NCI-H1105 (cell line): ENCODE measurements at places on chromosomes 4 and X.

- no peak for DNase-seq
These were observed 8.6 kb downstream of the GALNT7 start for GRCh38 chr4:173177232-173177631.

DNA sequence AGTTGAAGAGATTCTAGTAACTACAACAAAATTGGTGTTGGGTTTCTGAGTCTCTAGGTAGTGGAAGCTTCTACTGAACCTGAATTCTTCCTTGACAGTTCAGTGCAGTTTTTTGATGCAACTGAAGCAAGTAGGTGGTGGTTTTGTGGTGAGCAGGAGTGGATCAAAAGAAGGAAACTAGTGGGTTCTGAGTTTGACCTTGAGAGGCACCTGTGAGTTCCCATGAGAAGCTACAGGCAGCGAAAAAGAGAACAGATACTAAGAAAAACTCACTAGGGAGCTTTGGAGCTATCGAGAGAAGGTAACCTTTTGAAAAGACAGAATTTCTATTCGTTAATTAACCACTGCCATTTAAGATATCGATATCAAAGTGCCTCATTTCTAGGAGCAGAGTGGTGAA is 145.2 kb downstream of the PDHA2 start:
- no peak for DNase-seq

DNA sequence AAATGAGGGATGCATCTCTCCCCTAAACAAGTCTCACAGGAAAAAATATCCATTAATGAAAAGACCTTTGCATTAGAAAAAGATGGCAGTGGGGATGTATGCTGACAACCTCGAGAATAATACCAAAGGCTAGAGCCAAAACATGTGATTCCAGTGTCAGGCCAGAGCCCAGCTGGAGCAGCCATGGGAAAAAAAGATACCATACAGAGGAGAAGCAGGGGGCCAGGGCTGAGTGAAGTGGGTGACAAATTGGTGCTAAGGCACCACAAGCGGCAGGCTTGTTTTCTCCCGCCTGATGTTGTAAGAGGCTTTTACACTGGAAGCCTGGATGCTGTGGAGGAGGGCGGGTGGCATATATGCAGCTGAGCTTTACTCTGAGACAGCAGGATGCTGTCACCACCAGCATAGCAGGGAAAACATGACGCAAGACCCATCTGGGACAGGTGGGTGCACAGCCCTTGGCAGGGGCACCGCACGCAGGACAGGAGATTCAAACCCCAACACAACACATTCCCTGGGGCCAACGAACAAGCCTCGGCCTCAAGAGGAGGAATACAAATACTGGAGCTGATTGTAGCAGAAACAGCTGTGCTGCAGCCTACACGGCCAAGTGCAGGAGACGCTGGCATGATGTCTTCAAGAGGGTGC is 91.9 kb downstream of the TSPAN5 start:
- DNase-seq: no peak

- no peak for DNase-seq
These were observed 221.2 kb upstream of the MID1 start for GRCh38 chrX:10841579-10841978.

DNA sequence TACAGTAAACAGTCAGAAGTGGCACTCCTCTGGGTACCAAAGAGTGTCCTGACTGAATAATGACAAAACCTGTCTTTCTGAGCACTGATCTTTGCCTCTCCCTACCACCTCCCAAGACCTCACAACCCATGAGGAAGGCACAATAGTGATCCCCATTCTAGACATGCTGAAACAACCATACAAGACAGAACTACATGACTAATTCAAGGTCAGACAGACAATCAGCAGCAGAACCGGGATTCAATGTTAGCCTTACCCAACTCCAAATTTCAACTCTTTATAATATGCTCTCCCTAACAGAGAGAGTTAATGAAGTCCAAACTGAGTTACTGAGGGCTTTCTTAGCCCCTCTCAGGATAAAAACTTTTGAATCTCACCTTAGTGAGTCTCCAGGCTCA is 71.0 kb downstream of the IRF2 start:
- DNase-seq: no peak

DNA sequence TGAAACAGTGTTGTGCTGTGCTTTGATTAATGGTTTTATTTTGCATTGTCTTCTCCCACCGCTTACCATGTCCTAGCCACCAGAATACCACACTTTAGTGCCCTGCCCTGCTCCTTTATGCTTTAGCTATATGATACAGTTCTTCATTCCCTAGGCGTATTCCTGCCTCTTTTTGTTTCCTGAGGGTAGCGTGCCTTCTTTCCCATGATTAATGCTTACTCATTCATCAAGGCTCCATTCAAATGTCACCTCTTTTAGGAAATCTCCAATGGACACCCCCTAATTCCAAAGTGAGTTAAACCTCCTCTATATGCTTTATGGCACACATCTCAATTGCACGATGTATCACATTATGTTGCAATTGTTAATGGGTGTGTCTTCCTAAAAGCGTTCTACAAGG is 46.3 kb downstream of the SPANXD start:
- no peak for DNase-seq

DNA sequence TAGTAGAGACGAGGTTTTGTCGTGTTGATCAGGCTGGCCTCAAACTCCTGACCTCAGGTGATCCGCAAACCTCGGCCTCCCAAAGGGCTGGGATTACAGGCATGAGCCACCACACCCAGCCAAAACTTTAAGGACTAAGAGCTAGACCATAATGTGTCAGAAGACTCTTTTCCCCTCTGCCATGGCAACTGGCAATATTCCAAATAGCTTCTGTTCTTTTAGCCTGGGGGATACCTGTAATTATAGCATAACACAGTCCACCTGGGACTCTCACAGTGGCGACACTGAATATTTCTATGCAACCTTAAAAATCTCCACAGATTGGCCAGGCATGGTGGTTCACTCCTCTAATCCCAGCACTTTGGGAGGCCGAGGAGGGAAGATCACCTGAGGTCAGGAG is 45.5 kb upstream of the RBM47 start:
- peak; percentile 54 for DNase-seq

GRCh38 chr4:1202526-1203011 is 30.2 kb upstream of the SPON2 start:
- DNase-seq: no peak

GRCh38 chrX:20969565-20969964 is 404.7 kb upstream of the CNKSR2 start:
- no peak for DNase-seq

DNA sequence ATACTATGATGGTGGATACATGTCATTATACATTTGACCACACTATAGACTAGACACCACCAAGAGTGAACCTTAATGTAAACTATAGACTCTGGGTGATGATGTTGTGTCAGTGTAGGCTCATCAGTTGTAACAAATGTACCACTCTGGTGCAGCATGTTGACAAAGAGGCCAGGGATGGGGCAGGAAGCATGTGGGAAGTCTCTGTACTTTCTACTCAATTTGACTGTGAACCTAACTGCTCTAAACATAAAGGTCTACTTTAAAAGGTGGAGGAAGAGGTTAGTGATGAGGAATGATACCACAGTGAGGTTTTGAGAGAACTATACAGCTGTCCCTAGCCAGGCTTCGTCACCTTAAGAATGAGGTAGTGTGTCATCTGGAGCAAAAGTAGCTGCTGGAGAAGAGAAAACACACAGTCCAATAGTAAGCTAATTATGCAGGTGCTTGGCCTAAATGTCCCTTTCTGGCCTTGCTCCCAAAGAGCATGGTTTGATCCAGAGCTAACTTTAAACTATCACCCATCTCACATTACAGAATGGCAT is 38.4 kb downstream of the GRSF1 start:
- no peak for DNase-seq

DNA sequence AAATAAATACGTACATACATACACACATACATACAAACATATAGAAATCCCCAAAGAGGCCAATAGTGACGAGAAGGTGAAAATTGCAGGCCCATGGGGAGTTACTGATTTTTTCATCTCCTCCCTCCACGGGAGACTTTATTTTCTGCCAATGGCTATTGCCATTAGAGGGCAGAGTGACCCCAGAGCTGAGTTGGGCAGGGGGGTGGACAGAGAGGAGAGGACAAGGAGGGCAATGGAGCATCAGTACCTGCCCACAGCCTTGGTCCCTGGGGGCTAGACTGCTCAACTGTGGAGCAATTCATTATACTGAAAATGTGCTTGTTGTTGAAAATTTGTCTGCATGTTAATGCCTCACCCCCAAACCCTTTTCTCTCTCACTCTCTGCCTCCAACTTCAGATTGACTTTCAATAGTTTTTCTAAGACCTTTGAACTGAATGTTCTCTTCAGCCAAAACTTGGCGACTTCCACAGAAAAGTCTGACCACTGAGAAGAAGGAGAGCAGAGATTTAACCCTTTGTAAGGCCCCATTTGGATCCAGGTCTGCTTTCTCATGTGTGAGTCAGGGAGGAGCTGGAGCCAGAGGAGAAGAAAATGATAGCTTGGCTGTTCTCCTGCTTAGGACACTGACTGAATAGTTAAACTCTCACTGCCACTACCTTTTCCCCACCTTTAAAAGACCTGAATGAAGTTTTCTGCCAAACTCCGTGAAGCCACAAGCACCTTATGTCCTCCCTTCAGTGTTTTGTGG is 180.7 kb downstream of the AR start:
- no peak for DNase-seq

DNA sequence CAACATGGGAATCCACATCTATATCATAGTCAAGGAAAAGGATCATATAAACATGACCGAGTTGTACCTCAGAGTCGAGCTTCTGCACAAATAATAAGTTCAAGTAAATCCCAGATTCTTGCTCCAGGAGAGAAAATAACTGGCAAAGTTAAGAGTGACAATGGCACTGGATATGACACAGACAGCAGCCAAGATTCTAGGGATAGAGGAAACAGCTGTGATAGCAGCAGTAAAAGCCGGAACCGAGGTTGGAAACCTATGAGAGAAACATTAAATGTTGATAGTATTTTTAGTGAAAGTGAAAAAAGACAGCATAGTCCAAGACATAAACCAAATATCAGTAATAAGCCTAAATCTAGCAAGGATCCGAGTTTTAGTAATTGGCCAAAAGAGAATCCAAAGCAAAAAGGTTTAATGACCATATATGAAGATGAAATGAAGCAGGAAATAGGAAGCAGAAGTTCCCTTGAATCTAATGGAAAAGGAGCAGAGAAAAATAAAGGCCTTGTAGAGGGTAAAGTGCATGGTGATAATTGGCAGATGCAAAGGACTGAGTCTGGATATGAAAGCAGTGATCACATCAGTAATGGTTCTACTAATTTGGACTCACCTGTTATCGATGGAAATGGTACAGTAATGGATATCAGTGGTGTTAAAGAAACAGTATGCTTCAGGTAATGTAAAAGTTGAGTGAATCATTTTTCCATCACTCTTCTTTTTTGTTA is 50.4 kb downstream of the FABP2 start:
- no peak for DNase-seq

- no peak for DNase-seq
These were observed 75.9 kb upstream of the RPL34 start for GRCh38 chr4:108544481-108544880.

DNA sequence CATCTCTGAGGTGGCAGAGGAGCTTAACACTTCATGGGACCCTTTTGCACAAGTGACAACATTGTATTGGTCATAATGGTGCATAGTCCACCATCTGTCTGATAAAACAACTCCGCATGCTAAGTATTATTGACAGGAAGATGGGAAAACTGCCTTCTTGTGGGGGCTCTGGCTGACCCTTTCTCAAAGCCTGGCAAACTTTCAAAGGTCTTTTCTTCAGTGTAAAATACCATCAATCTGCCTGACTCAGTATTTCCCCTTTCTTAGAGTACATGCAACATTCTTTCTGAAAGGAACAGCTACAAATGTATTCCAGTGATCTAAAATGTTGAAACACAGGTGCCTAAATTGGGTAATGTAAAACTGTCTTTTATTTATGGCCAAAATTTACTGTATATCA is 89.1 kb downstream of the NAA11 start:
- no peak for DNase-seq

DNA sequence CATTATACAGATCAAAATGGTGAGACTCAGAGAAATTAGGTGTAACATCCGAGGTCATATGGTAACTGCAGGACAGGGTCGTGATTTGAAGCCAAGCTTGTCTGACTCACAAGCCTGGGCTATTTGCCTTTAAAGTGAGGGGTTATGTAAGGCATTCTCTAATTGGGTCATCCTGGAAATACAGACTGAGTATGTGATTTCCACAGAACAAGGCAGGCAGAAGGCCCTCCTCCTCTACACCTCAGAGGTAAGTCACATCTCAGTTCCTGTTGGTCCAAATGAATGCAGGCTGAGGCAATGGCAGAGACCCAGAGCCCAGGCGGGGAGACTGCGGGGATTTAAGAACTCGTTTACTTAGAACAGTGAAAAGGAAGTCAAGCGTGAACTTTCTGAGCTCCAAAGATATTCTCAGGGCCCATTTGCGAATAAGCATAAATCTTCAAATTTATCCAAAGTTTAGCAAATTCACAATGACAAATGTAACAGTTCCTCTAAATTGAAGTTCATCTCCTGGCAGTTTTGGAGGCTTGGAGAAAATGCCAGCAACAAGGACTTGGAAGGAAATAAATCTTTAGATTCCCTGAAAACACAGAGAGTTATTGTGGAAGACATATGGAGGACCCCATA is 153.3 kb downstream of the LDB2 start:
- no peak for DNase-seq

GRCh38 chr4:52071791-52072546 is 20.9 kb downstream of the SPATA18 start:
- DNase-seq: no peak

GRCh38 chr4:24743206-24743605 is 52.2 kb upstream of the SOD3 start:
- no peak for DNase-seq

- DNase-seq: no peak
These were observed 63.0 kb downstream of the FAM184B start for GRCh38 chr4:17718471-17718870.

DNA sequence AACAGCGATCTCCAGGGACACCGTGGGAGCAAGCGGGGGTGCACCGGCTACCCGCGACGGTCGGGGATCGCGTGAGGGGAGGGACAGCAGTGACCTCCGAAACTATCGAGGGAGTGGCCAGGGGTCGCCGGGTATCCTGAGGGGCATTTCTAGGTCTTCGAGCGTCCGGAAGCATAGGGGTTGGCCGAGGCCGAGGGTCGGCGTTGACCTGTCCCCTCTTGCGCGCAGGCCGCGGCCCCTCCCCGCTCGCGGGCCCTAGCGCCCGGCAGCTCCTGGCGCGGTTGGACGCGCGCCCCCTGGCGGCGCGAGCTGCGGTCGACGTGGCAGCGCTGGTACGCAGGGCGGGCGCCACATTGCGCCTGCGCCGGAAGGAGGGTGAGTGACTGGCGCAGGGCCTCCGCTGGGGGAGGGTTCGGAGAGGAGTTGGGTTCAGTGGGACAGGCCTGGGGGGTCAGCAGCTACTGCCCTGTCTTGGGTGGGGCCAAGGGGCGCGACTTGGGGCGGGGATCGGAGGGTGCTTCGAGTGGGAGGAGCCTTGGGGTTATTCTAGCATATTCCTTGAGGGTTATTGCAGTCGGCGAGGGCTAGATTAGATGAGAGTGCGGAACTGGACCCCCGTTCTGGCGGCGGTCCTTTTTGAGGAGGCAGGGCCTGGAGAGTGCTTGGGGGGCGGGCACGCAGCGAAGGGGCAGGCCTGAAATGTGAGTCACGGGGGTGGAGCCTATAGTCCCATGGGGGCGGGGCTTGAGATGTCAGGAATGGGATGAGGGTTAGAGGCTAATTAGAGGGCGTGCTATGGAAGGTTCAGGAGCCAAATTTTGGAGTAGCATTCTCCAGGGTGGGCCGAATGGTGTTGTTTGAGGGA is 1.2 kb downstream of the MAGIX start:
- peak; percentile 72 for DNase-seq

GRCh38 chrX:56066016-56066415 is 166.1 kb upstream of the KLF8 start:
- DNase-seq: no peak

- DNase-seq: no peak
These were observed 228.7 kb upstream of the SPRY1 start for GRCh38 chr4:123167931-123168330.

- no peak for DNase-seq
These were observed 17.2 kb upstream of the MRPL1 start for GRCh38 chr4:77845400-77845799.
